PC-3 (cell line): ENCODE measurements at places on chromosomes 12 and 14. TPM values are rescaled to one million over a fixed set of nuclear protein-coding genes. Genes with fewer than 3 reads are reported as not detected.

The KRT72 gene
- not detected in 2 replicates for total RNA-seq

- DNase-seq: no peak
Observed at GRCh38 chr12:116674643-116675183, 63.2 kb downstream of the SPRING1 start.

The KIF21A gene
- total RNA-seq: 21.7 and 25.1 TPM in 2 replicates

The PPP1R1A gene
- total RNA-seq: not detected in 2 replicates

The CLEC12A gene
- not detected in 2 replicates for total RNA-seq

- peak; percentile 30 for DNase-seq
Observed at GRCh38 chr12:101039848-101040531, 170.0 kb downstream of the SLC5A8 start.

- no peak for DNase-seq
Observed at GRCh38 chr12:64459394-64459891, 7.5 kb downstream of the TBK1 start.

DNA sequence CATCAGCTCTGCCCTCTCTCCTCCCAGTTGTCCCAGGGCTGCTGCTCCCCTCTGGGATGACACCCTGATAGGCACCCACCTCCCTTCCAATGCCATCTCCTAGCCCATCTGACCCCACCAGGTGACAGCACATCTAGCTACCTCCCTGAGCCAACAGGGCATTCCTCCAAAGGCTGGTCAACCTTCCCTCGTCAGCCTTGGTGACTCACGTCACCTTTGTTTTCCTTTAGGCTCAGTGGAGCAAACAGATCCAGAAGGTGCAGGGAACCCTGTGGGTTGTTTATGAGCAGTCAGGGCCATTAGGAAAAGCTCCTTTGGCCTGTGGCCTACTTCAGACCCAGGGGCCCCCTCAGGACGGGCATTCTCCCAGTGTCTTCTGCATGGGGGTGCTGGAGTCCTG lies 32.4 kb downstream of the PIGH start:
- peak; percentile 80 for DNase-seq

DNA sequence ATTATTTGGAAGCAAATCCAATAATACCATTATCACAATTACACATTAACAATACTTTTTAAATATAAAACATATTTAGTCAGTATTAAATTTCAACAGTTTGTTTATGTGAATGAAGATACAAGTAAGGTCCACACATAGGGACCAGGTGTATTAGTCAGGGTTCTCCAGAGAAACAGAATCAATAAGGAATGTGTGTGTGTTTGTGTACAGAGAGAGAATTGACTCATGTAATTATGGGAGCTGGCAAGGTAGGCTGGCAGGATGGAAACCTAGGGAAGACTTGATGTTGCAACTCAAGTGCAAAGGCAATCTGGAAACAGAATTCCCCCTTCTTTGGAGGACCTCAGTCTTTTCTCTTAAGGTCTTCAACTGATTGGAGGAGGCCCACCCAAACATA lies 123.2 kb upstream of the OTX2 start:
- DNase-seq: peak; percentile 65

DNA sequence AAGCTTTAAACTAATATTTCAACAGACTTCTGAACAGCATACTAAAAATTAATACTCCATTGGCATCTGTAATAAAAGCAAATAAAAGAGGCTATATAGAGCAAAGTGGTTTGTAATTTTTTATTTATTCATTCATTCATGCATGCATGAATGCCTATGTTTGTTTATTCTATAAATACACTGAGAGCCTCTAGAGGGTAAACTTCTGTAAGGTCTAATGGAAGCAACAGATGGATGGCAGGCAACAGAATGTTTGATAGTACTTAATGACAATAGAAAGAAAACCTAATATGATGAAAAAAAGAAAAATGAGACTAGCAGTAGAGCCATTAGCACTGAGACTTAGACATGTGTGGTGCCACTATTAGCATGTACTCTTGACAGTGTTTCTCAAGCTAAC lies 253.1 kb downstream of the CCDC91 start:
- peak; percentile 34 for DNase-seq

GRCh38 chr14:65411656-65412031 lies 886 bp upstream of the FUT8 start:
- peak; percentile 94 for DNase-seq

DNA sequence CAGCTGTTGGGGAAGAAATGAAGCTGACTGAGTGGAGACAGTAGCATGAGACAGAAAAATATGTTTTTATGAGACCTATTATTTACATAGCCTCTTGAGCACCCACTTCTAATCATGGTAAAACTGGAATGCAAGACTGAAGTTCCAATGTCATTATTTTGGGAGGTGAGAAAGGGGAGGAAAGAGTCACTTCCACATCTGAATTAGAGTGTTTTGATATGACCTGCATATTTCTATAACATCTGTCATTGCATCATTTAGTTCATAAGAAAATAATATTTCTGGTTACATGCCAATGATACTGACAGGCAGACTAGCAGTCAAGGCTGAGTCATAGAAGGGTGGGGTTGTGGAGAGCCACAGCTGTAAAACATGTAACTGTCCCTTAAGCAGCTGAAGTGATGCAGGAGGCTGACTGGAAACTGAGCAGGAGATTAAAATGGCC lies 26.7 kb downstream of the NTN4 start:
- DNase-seq: peak; percentile 96

GRCh38 chr12:124646385-124647230 lies 79.2 kb upstream of the NCOR2 start:
- DNase-seq: no peak

- DNase-seq: no peak
Observed at GRCh38 chr14:76500480-76500879, 124.5 kb downstream of the ESRRB start.

The KRT71 gene
- total RNA-seq: not detected in 2 replicates

DNA sequence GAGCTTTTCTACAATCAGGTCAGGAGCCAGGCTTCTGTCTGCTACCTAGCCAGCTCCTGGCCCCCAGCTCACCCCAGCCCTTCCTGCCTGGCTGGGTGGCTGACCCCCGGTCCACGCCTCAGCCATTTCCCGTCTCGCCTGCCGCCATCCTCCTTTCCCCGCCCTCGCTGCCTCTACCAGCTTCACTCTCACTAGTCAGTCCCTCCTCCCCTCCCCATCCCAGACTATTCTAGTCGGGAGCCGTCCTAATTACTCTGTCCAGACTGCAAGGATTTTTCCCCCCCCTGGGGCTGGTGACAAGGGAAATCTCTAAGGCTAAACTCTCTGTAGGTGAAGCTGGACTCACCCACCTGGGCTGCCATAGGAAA lies 825 bp downstream of the DHH start:
- DNase-seq: no peak

DNA sequence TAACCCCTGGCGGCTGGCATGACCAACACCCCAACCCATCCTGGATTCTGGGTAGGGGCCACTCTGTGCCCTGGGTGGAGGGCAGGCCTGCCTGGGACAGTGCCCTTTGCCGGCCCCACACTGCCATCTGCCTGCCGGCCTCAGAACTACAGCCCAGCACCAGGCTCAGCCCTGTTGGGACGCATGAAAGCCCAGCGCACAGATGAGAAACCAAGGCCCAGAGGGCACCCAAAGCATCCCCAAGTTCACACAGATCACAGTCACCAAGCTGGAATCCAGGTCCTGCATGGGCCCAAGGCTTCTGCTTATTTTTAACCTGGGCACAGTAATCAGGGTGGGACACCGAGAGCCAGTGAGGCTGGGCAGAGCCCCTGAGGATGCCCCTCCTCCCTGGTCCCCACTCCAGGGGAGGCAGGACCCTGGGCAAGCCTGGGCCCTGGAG lies 26.2 kb downstream of the RFLNA start:
- peak; percentile 81 for DNase-seq
